Prostate gland (tissue), 2 donors: ENCODE measurements at places on chromosomes 2 and 18. TPM values are rescaled to one million over a fixed set of nuclear protein-coding genes. Genes with fewer than 3 reads are reported as not detected.
A peak's percentile ranks its signal among the peaks of the same experiment; 100 is the strongest.

The MTCL1 gene
- total RNA-seq = 73.1 TPM

GRCh38 chr2:59074071-59074470, 832.9 kb upstream of the FANCL start:
- no peaks in the 10 kb centered on the region for H3K27me3 ChIP-seq
- H3K4me3 ChIP-seq = no peak overlapping the region
- H3K4me1 ChIP-seq = no peaks in the 10 kb centered on the region
- H3K27ac ChIP-seq = no peak overlapping the region
- no peak for DNase-seq

GRCh38 chr2:209334188-209335017, 89.4 kb upstream of the MAP2 start:
- no peaks in the 10 kb centered on the region for H3K36me3 ChIP-seq
- no peak overlapping the region for H3K27ac ChIP-seq
- H3K4me1 ChIP-seq = no peaks in the 10 kb centered on the region
- peak; percentile 40 for DNase-seq

- no peak overlapping the region for H3K27ac ChIP-seq
- H3K36me3 ChIP-seq = no peaks in the 10 kb centered on the region
- no peak overlapping the region for H3K4me3 ChIP-seq
Observed at GRCh38 chr2:18647731-18648130, 58.4 kb upstream of the NT5C1B start.

GRCh38 chr2:108623616-108624015, 89.3 kb downstream of the LIMS1 start:
- no peaks in the 10 kb centered on the region for H3K4me1 ChIP-seq
- no peaks in the 10 kb centered on the region for H3K36me3 ChIP-seq
- no peak overlapping the region for H3K4me3 ChIP-seq
- H3K27me3 ChIP-seq = no peaks in the 10 kb centered on the region
- H3K27ac ChIP-seq = no peak overlapping the region
- DNase-seq = no peak

- H3K27me3 ChIP-seq = no peaks in the 10 kb centered on the region
- H3K27ac ChIP-seq = no peak overlapping the region
- H3K36me3 ChIP-seq = no peaks in the 10 kb centered on the region
- no peaks in the 10 kb centered on the region for H3K4me1 ChIP-seq
- no peak overlapping the region for H3K4me3 ChIP-seq
Observed at GRCh38 chr2:189111063-189111715, 68.4 kb downstream of the COL5A2 start.

The PROM2 gene
- 43.4 TPM for total RNA-seq

The CHRND gene
- total RNA-seq = 0.34 TPM

DNA sequence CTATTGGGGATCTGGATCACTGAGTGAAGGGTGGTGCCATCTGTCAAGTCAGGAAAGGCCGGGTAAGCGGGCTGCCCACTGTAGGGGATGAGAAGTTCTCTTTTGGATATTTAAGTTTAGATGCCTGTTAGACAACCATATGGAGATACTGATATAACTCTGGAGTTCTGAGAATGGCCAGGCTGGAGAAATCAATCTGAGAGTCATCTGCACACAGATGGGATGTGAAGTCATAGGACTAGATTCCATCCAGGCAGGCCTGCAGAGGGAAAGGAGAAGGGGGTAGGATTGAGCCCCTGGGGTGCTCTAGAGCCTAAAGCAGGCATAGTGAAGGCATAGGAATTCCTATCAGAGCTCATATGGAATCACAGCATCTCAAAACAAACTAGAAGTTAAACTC, 30.1 kb downstream of the SPRED2 start:
- H3K36me3 ChIP-seq = no peaks in the 10 kb centered on the region
- no peak overlapping the region for H3K4me3 ChIP-seq
- peaks cover under 1% of the 10 kb centered on the region for H3K4me1 ChIP-seq
- H3K27ac ChIP-seq = no peak overlapping the region

DNA sequence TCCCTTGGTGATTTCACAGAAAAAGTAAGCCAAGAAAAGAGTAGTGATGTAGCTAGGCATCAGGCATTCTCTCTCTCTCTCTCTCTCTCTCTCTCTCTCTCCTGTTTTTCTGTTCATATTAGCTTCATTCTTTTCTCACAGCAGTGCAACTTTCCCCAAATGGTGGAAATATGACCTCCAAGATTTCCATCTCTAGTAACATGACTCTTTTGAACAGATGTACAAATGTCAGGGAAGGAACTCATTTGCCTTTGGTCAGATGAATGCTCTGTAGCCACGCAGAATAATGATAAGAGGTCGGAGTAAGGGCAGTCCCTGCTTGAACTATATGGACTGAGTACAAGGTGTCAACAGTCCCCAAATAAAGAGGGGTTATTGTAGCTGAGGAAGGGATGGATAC, 316.2 kb downstream of the GALNT13 start:
- H3K36me3 ChIP-seq = no peaks in the 10 kb centered on the region
- no peak overlapping the region for H3K4me3 ChIP-seq
- H3K27me3 ChIP-seq = no peaks in the 10 kb centered on the region
- no peak for DNase-seq

- H3K27me3 ChIP-seq = no peaks in the 10 kb centered on the region
- no peak overlapping the region for H3K4me3 ChIP-seq
- peak; percentile 54 for DNase-seq
- H3K4me1 ChIP-seq = no peaks in the 10 kb centered on the region
- H3K36me3 ChIP-seq = no peaks in the 10 kb centered on the region
Observed at GRCh38 chr2:67650291-67651133, 253.4 kb downstream of the ETAA1 start.

DNA sequence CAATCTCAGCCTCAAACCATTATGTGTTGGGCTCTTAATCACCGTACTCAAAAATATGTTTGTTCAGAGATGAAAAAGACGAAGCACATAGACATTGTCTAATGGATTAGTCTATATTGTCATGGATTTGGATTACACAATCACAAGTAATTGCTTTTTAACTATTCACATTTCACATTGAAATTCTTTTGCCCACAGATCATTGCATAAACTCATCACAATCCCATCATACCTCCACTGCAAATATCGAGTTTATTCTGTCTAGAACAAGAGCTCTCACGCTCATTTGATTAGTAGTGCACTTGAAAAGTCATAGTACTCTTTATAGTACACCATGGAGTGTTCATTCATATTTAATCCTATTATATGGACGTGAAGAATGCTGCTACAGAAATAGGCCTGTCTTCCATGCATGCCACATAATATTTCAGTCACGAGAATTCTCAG, 97.9 kb upstream of the SOX11 start:
- no peak overlapping the region for H3K27ac ChIP-seq
- DNase-seq = no peak
- no peaks in the 10 kb centered on the region for H3K27me3 ChIP-seq
- no peaks in the 10 kb centered on the region for H3K4me1 ChIP-seq

DNA sequence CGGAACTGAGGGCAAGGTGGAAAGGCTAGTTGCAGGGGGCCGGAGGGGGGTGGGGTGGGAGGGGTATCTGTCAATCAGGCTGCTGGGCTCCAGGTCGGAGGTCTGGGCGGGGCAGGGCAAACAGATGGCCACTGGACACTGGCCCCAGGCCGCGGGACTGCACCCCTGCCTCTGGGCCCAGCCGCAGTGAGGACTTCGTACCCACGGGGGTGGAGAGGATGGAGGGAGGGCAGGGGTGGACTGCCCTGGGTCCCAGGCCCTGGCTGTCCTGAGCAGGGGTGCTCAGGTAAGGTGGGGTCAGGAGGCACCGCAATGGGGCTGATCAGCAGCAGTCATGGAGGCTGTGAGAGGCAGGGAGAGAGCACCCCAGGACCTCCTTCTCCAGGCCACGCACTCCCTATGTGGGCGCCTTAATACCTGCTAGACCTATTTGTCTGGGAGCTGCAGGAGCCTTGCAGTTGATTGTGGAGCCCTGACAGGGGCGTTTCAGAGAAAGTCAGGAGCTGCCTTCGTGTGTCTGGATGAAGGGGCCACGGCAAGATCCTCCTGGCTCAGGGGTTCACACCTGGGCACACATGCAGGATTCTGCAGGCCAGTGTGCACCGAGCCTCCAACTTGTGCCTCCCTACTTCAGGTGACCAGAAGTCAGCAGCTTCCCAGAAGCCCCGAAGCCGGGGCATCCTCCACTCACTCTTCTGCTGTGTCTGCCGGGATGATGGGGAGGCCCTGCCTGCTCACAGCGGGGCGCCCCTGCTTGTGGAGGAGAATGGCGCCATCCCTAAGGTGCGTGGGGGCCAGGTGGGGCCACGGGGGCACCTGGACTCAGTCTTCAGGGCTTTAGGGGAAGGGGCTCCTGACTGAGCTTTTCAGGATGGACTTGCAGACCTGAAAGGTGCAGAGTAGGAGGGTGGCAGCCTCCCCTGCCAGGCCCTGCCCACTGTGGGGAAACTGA, 1.5 kb downstream of the CTDSP1 start:
- H3K27me3 ChIP-seq = no peaks in the 10 kb centered on the region
- H3K36me3 ChIP-seq = peaks cover 7% of the 10 kb centered on the region
- H3K4me3 ChIP-seq = peak overlapping the region; percentile 100
- H3K27ac ChIP-seq = peak overlapping the region; percentile 99
- peaks cover 27% of the 10 kb centered on the region for H3K4me1 ChIP-seq

The TPGS2 gene
- total RNA-seq = 157 TPM

DNA sequence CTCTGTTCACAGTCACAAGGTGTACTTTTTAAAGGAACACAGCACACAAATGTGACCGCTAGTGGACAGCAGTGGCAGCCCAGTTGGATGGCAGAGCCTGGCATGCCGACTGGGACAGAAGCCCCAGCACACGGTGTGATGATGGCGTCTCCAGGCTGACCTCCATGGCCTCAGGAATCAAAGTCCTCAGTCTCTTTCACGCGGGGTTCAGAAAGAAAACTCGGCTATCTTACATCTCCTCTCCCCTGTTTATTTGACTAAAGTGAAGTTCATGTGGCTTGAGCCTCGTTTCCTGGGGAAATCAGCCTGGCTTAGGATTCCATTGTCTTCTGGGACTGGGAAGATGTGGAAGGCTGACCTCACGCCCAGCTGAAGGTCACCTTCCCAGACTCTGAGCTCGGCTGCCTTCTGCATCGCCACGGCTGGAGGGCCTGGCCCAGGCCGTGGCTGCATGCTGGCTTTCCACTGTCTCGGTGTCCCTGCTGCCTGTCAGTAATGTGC, 56.1 kb downstream of the ASAP2 start:
- H3K27me3 ChIP-seq = no peaks in the 10 kb centered on the region
- H3K4me3 ChIP-seq = no peak overlapping the region
- H3K4me1 ChIP-seq = no peaks in the 10 kb centered on the region
- DNase-seq = no peak

GRCh38 chr2:42789751-42790150, 2.6 kb downstream of the HAAO start:
- no peaks in the 10 kb centered on the region for H3K36me3 ChIP-seq
- peaks cover 5% of the 10 kb centered on the region for H3K4me1 ChIP-seq
- no peak overlapping the region for H3K27ac ChIP-seq
- no peaks in the 10 kb centered on the region for H3K27me3 ChIP-seq
- H3K4me3 ChIP-seq = no peak overlapping the region

- H3K27me3 ChIP-seq = no peaks in the 10 kb centered on the region
- no peak overlapping the region for H3K4me3 ChIP-seq
- H3K36me3 ChIP-seq = no peaks in the 10 kb centered on the region
- no peaks in the 10 kb centered on the region for H3K4me1 ChIP-seq
- no peak for DNase-seq
Observed at GRCh38 chr2:199430214-199430613, 27.5 kb downstream of the SATB2 start.

DNA sequence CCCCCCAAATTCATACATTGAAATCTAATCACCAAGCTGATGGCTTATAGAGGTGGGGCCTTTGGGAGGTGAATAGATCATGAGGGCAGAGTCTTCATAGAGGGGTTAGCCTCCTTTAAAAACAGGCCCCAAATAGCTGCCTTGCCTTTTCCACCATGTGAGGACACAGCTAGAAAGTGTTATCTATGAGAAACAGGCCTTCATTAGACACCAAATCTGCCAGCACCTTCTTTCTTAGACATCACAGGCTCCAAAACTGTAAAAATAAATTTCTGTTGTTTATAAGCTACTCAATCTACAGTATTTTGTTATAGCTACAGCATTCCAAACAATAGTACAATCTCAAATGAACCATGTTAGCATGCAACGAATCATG, 459.3 kb upstream of the GCFC2 start:
- H3K36me3 ChIP-seq = no peaks in the 10 kb centered on the region
- no peaks in the 10 kb centered on the region for H3K4me1 ChIP-seq
- DNase-seq = no peak
- H3K27ac ChIP-seq = no peak overlapping the region

- no peak overlapping the region for H3K4me3 ChIP-seq
- no peak for DNase-seq
- no peaks in the 10 kb centered on the region for H3K4me1 ChIP-seq
- H3K27ac ChIP-seq = no peak overlapping the region
Observed at GRCh38 chr2:206212673-206213513, 53.2 kb downstream of the EEF1B2 start.

The POU3F3 gene
- 2.2 TPM for total RNA-seq

The LYPD6 gene
- 2.3 TPM for total RNA-seq

GRCh38 chr2:240460253-240460711, 24.8 kb downstream of the GPC1 start:
- H3K36me3 ChIP-seq = no peaks in the 10 kb centered on the region
- H3K4me3 ChIP-seq = no peak overlapping the region
- no peak for DNase-seq
- no peaks in the 10 kb centered on the region for H3K27me3 ChIP-seq

The SCYGR4 gene
- not detected for total RNA-seq

- no peaks in the 10 kb centered on the region for H3K36me3 ChIP-seq
- no peak overlapping the region for H3K27ac ChIP-seq
- H3K27me3 ChIP-seq = no peaks in the 10 kb centered on the region
- no peaks in the 10 kb centered on the region for H3K4me1 ChIP-seq
Observed at GRCh38 chr2:216884347-216884746, 24.5 kb upstream of the TNP1 start.

- no peaks in the 10 kb centered on the region for H3K36me3 ChIP-seq
- H3K27me3 ChIP-seq = no peaks in the 10 kb centered on the region
- no peak for DNase-seq
- no peak overlapping the region for H3K4me3 ChIP-seq
Observed at GRCh38 chr2:127636248-127637235, 9.4 kb upstream of the GPR17 start.

DNA sequence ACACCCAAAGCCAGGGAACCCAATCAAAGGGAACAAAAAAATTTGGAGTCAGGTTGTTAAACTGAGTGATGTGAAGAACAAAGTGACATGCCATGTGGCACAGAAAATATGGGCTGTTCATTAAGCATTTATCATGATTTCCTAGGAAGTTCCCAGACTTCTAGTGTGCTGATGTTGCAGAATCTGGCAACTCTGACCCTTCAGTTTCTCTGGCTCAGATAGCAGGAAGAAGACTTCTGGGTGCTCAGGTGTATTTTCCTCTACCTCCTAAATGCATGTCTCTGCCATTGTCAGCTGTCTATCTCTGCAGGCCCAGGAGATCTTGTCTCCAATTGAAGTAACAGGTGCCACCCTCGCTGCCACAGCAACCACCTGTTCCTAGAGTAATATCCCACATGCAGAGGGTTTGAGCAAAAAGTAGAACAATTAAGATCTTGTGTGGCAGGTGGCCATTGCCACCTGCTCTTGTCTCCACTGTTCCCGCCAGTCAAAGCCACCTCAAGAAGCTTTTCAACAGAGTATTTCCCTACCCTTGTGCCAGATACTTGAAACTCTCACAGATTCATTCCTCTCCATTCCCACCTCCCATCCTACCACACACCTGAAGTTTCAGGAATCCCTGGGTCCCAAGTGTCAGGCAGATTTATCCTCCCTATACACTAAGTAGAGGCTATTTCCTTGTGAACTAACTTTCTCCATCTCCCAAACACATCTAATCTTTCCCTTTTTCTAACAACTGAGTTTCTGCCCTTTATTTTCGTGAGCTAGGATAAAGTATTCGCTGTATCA, 533.7 kb upstream of the CHAC2 start:
- H3K36me3 ChIP-seq = no peaks in the 10 kb centered on the region
- H3K27me3 ChIP-seq = no peaks in the 10 kb centered on the region

GRCh38 chr18:5895299-5895875, at the start of gene TMEM200C:
Gene TMEM200C (minus strand): TSS chr18:5895522. CDS start chr18:5892063, 3,459 bp downstream.
- peaks cover 3% of the 10 kb centered on the region for H3K4me1 ChIP-seq
- H3K4me3 ChIP-seq = peak within 1 kb of the TSS; percentile 42
- H3K36me3 ChIP-seq = no peaks in the 10 kb centered on the region
- peaks cover 9% of the 10 kb centered on the region for H3K27me3 ChIP-seq
- DNase-seq = no peak
- peak within 1 kb of the TSS; percentile 21 for H3K27ac ChIP-seq
